Urothelium cell line (cell line): ENCODE measurements at places on chromosomes 1 and 21.

DNA sequence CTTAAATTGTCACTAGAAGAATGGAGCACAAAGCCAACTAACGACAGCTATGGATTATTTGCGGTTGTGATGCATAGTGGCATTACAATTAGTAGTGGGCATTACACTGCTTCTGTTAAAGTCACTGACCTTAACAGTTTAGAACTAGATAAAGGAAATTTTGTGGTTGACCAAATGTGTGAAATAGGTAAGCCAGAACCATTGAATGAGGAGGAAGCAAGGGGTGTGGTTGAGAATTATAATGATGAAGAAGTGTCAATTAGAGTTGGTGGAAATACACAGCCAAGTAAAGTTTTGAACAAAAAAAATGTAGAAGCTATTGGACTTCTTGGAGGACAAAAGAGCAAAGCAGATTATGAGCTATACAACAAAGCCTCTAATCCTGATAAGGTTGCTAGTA, 13.5 kb downstream of the USP1 start:
- no peak for DNase-seq

GRCh38 chr1:183674886-183675285, 21.8 kb upstream of the APOBEC4 start:
- DNase-seq = no peak

- DNase-seq = peak; percentile 83
Measured at GRCh38 chr1:228500901-228501871, 14.0 kb downstream of the RNF187 start.

DNA sequence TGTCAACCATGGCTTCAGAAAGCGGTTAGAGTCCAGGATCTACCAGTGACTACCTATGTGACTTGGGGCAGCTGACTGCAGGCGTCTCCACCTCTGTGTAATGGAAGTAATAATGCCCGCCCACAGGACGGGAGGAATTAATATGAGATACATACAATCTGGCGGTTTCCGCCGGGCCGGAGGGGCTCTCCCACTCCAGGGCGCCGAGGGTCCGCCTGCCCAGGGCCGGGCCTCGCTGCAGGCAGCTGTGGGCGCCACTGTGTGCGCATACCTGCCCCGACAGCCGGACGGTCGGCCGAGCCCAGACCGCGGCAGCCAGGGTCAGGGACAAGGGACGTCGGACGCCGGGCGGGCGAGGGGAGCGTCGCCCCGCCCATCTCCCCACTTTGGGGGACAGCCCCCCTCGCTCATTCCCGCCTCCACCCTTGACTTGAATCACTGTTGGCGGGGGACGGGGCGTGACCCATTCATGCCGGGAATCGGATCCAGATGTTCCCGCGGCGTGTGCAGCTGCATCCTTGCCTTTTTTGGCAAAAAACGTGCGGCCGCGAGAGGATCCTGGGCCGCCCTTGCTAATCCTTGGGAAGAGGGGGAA, 6.0 kb upstream of the SF3A3 start:
- no peak for DNase-seq

GRCh38 chr21:34282223-34282622, 81.6 kb upstream of the KCNE2 start:
- DNase-seq = no peak

- peak; percentile 17 for DNase-seq
Measured at GRCh38 chr1:241499910-241500309, 19.6 kb downstream of the FH start.

- peak; percentile 33 for DNase-seq
Measured at GRCh38 chr1:162040657-162041056, 17.0 kb upstream of the OLFML2B start.

DNA sequence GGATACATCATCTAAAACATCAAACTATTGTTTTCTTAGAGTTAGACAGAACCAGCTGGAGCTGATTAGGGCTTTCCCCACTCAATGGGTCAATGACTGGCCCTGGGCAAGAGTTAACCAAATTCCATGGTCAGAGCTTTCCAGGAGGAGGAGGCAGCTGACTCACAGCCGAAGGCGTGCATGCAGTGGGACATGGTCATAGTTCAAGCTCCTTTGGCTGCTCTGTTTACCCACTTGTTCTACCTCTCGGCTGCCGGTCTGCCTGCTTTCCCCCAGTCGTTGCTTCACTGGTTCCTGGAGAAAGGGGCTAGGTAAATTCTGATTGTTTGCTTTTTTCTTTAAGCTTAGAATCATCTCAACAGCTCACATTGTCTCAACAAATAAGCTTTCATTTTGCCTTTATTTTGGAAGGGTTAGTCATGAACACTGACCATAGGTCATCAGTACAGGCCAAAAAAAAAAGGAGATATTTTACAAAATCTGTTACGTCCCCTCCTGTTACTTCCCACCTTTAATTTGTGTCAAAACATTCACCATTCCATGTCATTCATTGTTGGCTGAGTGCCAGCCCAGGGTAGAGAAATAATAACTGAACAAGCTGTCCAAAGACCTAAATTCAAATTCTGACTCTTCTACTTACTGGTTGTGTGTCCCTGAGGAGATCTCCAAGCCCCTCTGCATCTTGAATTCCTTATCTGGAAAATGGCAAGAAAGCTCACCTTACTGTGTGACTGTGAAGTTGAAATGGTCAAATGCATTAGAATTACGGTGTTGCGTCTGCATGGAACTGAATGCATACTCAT, 12.0 kb downstream of the MAB21L3 start:
- peak; percentile 53 for DNase-seq

DNA sequence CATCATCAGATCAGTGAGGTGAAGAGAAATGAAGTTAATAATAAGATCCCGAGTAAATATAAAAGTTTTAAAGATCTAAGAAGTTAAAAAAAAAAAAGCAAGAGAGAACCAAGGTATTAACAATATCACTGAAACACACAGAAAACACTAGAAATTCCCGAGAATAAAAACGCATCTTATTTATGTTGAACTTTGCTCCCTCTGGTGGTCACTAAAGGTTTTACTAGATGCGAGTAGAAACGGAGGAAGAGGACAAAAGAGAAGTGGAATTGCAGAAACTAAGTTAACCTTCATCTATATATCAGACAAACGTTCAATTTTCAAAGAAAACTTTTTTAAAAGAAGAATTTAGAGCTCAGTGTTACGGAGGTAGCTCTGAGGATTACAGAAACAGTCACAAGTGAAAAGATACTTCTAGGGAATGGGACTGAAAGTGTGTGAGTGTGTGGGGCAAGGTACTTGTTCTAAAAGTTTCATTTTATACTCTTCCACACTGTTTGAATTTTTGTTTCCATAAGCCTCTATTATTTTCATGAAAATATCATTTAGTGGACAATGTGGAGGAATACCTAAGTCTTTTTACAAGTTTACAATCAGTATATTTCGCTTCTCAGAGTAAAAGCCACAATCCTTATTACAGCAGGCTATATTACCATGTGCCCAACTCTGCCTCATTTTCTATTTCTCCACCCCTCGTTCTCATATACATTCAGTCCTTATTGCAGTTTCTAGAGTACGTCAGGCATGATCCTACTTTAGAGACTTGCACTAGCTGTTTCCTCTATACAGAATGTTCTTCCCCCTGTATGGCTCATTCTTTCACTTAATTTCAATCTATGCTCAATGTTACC, 19.7 kb downstream of the ACBD6 start:
- DNase-seq = peak; percentile 37

- no peak for DNase-seq
Measured at GRCh38 chr1:161282991-161283390, 24.4 kb downstream of the PCP4L1 start.

DNA sequence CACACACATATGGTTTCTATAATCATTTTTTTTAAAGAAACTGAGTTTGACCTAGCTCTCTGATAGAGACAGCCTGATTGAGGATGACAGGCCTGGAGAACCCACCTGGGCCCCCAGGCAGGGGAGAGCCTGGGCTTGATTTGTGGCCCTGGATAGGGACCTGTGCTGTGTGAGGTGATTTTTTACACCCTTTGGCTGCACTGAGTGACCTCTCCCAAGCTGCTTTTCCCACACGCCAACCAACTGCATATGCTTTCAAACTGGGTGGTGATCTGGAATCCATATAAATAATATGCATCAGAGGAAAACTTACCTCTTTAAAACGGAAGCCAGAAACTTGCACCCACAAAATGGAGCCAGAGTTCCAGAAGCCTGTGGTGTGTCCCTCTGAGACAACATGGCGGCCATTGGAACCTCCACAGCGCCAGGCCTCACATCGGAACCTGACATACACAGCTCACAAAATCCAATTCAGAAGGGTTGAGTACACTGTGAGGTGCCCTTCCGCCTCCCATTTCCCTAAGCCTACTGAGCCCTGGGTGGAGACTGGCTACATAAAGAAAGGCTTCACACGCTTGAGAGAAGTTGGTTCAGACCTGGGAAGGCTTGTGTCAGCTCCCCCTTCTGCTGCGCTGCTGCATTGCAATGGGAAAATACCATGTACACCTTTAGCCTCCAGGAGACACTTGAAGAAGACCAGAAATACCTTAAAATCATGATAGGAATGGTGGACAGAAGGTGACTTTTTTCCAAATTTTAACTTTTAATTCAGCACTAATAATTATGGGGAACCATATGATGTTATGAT, 160.7 kb downstream of the HHIPL2 start:
- no peak for DNase-seq

DNA sequence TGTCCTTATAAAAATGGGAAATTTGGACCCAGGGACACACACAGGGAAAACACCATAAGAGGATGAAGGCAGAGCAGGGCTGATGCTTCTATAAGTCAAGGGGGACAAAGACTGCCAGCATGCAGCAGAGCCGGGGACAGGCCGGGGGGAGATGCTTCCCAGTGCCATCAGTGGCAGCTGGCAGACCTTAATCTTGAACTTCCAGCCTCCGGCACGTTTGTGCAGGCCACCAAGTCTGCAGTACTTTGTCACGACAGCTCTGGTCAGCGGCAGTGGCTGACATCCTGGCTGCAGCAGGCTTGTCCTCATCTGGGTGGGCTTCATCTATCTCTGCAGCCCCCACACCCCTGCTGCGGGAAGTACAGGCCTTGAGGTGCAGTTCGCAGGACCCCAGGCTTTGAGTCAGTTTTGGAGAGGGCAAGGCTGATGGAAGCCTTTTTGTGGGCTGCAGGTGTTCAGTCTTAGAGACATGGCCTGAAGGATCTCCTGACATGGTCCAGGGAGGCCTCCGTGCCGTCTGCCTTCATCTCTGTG, 186.0 kb downstream of the DYRK1A start:
- DNase-seq = no peak

- DNase-seq = no peak
Measured at GRCh38 chr1:22528451-22528850, 34.8 kb upstream of the EPHA8 start.

DNA sequence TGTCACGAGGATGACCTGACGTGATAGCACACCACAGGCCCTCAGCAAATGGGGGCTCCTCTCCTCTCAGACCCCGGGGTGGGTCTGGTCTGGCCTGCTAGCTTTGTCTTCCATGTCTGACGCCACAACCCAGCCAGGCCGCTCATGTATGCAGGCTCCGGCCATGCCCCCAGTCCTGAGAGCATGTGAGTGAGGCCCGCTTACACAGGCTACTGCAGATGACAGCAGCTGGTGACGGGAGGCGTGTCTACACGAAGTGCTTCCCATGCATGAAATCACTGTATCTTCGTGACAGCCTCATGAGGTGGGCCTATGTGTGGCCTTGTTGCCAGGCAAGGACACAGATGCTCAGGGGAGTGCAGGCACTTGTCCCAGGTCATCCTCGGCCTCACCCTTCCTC, 16.4 kb downstream of the WNT4 start:
- no peak for DNase-seq

- DNase-seq = peak; percentile 87
Measured at GRCh38 chr21:33078907-33079582, 9.1 kb downstream of the OLIG1 start.

- no peak for DNase-seq
Measured at GRCh38 chr1:48071513-48071912, 74.3 kb upstream of the TRABD2B start.
